ENCODE measurements at places on chromosomes 6 and 20.

DNA sequence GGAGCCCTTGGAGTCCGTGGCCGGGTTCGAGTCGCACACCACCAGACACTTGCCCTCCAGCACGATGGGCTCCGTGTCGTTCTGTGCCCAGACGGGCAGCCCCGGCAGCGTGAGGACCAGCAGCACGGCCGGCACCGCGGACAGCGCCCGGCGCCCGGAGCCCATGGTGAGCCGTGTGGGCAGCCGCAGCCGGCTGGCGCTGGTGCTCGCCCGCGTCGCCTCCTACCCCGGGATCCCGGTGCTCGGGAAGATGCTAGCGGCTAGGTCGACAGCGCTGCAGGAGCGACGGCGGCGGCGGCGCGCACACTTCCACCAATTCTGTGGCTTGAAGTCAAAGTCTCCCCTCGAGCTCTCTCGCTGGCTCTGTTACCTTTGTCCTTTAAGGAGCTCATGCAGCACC, 1.3 kb downstream of the CBLN4 start:
- no peak for DNase-seq

DNA sequence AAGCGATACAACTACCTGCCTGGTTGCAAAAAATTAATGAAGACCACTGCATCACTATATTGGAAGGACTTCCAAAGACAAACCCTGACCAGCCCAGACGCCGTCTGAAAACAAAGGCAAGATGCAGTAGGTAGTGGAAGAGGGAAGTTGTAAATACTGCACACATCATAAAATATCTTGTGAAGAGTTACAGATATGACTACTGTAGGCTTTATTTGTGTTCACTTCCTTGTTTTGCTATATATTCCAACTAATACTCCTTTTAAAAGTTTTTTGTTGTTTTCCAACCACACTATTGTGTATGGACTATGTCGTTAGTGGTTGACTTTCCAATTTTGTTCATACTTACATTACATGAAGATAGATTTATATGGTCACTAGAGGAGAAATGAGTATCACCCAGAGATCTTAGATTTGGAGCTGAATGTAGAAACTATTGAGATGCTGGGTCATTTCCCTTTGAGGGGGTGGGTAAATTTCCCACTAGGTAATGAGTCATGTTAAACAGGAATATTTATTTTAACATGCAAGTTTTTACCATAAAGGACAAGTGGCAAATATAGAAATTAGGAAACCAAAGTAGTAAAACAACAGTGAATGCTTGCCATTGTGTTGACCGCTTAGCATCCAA, 16.6 kb upstream of the TXLNB start:
- peak; percentile 22 for DNase-seq

DNA sequence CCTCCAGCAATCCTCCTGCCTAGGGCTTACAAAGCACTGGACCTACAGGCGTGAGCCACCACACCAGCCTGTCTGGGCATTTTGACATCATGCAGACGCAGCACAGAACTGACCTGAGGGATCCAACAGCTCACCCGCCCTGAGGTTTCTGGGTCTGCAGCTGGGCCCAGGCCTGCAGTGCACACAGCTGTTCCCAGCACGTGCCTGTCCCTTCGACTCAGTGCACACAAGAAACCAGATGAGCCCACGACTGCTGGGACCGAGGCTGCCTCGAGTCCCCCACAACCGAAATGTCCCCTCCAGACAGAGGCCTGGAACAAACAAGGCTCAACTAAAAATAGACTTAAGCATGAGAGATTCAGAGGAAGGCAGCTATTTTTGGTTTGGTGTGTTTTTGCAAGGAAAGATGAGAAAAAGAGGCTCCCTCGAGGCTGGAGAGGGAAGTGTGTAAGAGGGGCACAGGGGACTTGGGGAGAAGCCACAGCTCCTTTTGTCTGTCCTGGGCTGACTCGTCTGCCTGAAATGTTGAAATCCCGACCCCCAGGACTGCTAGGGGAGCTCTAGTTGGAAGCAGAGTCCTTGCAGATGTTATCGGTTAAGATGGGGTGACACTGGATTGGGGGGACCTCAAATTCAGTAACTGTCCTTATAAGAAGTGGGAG, 66.3 kb downstream of the YTHDF1 start:
- no peak for DNase-seq

GRCh38 chr20:11642866-11643265, 274.8 kb upstream of the BTBD3 start:
- DNase-seq = no peak

- peak; percentile 38 for DNase-seq
These were observed 50.3 kb upstream of the GFRAL start for GRCh38 chr6:55276745-55277530.

- DNase-seq = peak; percentile 86
These were observed 20.0 kb upstream of the GSTA3 start for GRCh38 chr6:52929321-52930164.

DNA sequence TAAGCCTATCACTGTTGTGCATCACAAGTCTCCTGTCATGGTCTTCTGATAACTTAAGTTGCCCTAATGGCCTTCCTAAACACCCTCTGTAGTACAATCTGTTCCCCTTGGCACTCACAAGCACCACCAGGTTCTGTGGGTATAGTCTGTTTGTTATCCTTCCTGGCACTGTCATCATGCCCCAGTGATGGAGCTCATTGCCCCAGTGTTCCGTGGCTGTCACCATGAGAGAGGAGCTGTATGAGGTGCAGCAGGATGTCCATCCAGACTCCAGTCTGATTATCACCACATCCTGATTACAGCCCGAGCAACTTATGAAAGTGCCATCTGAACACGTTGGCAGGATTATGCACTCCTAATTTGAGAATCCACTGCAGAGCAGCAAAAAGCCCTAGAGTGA, 380.1 kb downstream of the FRK start:
- no peak for DNase-seq

GRCh38 chr6:22667855-22668254, 98.5 kb downstream of the HDGFL1 start:
- DNase-seq = no peak

DNA sequence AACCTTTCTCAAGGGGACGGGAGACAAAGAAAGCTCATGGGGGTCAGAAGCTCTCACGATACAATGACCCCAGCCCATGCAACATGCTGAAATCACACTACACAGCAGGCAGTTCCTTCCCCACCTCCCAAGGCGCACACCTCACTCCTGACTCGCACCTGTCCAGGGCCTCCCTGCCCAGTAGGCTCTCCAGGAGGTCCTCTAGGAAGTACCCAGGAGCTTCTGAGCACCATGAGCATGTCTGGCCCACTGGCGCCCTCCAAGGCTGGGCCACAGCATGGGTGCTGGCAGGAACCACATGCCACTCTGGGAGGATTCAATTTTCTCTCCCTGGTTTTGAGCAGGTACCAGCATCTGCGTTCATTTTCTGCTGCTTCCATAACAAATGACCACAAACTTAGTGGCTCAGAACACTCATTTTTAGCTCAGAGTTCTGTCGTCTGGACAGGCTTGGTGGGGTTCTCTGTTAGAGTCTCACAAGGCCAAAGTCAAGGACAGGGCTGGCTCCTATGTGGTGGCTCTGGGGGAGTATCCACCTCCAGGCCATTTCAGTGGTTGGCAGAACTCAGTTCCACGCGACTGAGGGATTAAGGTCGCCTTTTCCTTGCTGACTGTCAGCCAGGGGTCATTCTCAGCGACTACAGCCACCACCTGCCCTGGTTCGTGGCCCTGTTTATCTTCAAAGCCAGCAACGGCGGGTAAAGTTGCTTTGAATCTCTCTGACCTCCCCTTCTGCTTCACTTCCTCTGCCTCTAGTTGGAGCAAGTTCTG, 32.7 kb downstream of the ACSS1 start:
- DNase-seq = no peak

- no peak for DNase-seq
These were observed 368.5 kb downstream of the TBC1D32 start for GRCh38 chr6:120965814-120966213.

- DNase-seq = no peak
These were observed 57.7 kb downstream of the RNF217 start for GRCh38 chr6:125019918-125020317.

DNA sequence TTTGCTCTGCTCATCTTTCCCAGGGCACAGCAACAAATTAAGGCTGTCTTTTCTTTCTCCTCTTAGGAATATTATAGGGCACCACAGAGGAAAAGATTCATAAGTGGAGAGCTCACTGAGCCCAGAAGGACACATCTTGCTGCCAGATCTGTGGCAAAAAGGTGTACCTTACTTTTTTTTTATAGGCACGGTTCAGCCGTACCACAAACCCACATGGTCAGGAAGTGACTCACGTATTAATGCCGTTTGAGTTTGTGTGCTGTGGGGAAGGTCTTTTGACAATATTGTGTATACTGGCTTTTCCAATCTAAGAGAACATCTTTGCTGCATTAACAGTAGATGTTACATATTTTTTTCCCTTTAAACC, 28.4 kb downstream of the PAQR8 start:
- DNase-seq = peak; percentile 19

DNA sequence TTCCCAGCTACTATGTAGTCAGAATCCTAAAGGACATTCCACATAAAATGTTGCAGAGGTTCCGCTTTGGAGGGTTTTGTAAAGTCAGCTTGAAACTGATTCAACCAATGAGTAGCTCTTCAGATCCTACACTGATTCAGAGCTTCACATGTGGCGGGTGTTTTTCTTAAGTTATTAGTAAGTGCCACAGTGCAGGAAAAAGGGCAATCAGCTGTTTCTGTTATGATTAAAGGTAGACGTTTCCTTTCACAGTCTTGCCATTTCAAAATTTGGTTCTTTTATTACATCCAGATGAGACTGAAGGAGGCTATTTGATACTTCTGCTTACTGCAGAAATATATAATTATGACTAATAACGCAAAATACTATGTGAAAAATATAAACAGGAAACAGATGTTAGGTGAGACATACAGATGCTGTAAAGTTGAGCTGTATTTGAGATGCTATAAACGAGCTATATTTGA, 443.9 kb downstream of the CDKAL1 start:
- DNase-seq = peak; percentile 34

DNA sequence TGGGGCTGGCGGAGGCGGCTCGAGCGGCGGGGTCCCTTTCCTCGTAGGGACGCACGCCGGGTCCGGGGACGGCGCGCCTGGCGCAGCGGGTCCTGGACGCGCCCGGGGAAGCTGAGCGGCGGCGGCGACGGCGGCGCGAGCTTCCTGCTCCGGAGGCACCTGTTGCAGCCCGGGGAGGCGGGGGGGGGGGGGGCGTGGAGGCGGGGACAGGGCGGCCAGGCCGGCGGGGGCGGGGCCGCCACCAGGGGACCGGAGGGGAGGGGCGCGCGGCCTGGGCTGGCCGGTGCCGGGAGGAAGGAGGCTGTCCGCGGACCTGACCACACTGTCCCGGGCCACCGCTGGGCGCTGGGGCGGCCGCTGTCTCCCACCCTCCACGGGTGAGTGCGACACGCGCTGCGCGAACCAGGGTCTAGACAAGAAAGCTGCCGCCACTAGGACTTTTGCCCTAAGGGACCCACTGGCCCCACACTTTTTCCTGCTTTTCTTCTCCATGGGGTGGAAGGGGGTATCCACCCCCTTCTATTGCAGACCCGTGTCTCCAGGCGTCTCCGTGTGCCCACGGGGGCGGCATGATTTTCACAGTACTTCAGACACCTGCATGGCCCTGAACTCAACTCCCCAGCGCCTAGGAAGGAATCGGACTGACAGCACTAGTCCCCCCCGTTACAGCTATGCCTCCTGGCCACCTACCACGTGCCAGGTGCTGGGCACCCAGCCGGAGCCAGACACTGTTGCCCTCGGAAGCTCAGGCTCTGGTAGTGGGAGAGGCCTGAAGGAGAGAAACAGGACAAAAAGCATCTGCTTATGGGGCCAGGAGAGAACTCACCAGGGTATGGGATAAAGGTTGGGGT, at the start of gene NFATC2:
NFATC2 (minus strand) TSS at position 149 of the 851 bp plus-strand sequence. CDS start 220 bp downstream, outside the sequence.
- no peak for DNase-seq

DNA sequence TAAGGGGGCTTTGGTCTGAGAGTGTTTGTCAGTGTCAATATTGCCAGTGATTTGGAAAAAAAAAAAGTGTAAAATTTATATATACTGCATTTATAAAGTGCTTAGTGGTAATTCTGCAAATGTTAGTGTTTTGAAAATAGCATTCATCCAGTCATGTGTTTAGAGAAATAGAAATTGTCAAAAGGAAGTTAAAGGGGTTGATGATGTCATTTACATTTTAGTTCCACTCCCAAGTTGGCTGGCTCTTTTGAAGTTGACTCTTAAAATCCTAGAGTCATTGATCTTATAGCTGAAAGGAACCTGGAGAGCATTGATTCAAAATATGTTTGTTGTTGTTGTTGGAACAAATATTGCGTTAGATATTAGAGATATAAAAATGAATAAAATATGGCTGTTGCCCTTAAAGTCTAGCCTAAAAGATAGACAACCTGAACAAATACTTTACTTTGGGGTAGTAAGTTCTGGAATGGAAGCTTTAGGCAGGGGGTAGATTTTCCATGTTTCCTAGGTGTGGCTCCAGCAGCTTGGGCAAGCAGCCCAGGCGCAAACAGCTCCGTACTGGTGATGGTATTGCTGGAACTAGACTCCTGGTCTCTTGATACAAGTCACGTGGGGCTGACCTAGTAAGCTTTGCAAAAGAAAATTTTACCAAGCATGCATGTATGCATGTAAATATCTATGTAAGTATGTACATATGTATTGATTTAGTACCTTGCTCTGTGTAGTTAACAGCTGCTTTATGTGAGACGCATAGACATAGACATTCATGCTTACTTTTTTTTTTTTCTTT, 46.3 kb downstream of the HIVEP1 start:
- no peak for DNase-seq

DNA sequence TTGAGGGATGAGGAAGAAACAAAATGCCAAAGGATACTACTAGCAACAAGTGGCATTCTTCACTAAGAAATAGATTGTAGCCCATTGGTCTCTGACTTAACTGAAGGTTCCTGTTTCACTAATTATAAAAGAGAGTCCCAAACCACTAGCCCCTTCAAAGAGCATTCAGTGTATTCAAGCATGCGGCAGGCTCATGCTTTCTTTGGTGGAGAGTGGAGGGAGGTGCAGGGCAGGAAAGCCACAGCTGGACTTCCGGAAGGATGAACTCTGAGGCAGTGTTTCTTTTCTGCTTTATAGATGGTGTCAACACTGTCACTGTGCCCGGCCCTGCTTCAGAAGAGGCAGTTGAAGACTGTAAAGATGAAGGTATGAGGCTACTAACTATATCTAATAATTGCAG, 636.1 kb downstream of the KIF16B start:
- no peak for DNase-seq

DNA sequence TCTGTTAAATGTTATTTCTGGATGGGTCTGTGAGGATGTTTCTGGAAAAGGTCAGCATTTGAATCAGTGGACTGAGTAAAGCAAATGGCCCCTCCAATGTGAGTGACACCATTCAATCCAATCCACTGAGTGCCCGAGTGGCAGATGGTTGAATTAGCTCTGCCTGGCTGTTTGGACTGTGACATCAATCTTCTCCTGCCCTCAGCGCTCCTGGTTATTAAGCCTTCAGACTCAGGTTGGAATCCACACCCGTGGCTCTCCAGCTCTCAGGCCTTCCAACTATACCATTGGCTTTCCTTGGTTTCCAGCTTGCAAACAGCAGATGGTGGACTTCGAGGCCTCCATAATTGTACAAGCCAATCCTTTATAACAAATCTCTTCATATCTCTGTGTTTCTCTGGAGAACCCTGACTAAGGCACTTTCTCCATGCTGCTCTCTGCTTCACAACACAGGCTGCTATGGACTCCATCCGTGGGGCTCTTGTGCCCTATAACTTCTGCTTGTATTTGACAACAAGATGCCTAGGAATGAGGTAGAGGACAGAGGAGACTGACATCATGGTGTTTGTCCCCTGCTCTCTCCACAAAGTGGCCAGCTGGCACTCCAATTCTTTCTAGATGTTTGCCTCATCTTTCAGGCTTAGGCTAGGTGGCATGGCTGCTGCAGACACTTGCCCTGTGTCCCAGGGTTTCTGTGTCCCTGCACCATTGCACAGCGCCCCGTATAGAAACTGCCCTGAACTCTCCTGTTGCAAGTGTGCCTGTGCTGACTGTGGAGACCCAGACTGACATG, 4.8 kb upstream of the CSTL1 start:
- DNase-seq = no peak

Data from skeletal muscle cell (primary cell).